Natural killer cell treated with Interleukin-12 subunit alpha and Interleukin-12 subunit beta and Interleukin-15 and Interleukin-18, amount 100 ng/mL, for 72 hours (primary cell): ENCODE measurements at places on chromosomes 5 and 9. TPM values are rescaled to one million over a fixed set of nuclear protein-coding genes. Genes with fewer than 3 reads are reported as not detected.

SPATA31D4 gene
- total RNA-seq, result not detected

CXCL14 gene
- total RNA-seq, result not detected

GRCh38 chr5:71971862-71972261 is 135.4 kb upstream of the MAP1B start:
- no peak for DNase-seq
- H3K4me1 ChIP-seq, result no peaks in the 10 kb centered on the region

- no peaks in the 10 kb centered on the region for H3K27me3 ChIP-seq
- H3K4me1 ChIP-seq, result peaks cover 51% of the 10 kb centered on the region
- H3K27ac ChIP-seq, result no peak overlapping the region
- peaks cover 40% of the 10 kb centered on the region for H3K36me3 ChIP-seq
- H3K4me3 ChIP-seq, result no peak overlapping the region
Observed at GRCh38 chr5:112914584-112914983, 7.4 kb downstream of the REEP5 start.

FAM153A gene
- total RNA-seq, result 3.8 TPM

GRCh38 chr9:4507306-4508130 is 17.2 kb downstream of the SLC1A1 start:
- no peaks in the 10 kb centered on the region for H3K4me1 ChIP-seq
- H3K27me3 ChIP-seq, result peaks cover 20% of the 10 kb centered on the region
- DNase-seq, result no peak
- no peaks in the 10 kb centered on the region for H3K36me3 ChIP-seq

FLT4 gene
- 0.47 TPM for total RNA-seq

GRCh38 chr5:133509742-133510079 is 102.6 kb downstream of the FSTL4 start:
- H3K4me1 ChIP-seq, result no peaks in the 10 kb centered on the region
- no peaks in the 10 kb centered on the region for H3K36me3 ChIP-seq

- no peaks in the 10 kb centered on the region for H3K4me1 ChIP-seq
- no peak for DNase-seq
- H3K4me3 ChIP-seq, result no peak overlapping the region
- H3K27ac ChIP-seq, result no peak overlapping the region
- no peaks in the 10 kb centered on the region for H3K36me3 ChIP-seq
- H3K27me3 ChIP-seq, result peaks cover 22% of the 10 kb centered on the region
Observed at GRCh38 chr9:95587021-95587964, 70.5 kb upstream of the PTCH1 start.

GRCh38 chr9:14888875-14889274 is 21.4 kb downstream of the FREM1 start:
- no peak overlapping the region for H3K27ac ChIP-seq
- no peaks in the 10 kb centered on the region for H3K27me3 ChIP-seq
- H3K4me3 ChIP-seq, result no peak overlapping the region
- DNase-seq, result no peak

DNA sequence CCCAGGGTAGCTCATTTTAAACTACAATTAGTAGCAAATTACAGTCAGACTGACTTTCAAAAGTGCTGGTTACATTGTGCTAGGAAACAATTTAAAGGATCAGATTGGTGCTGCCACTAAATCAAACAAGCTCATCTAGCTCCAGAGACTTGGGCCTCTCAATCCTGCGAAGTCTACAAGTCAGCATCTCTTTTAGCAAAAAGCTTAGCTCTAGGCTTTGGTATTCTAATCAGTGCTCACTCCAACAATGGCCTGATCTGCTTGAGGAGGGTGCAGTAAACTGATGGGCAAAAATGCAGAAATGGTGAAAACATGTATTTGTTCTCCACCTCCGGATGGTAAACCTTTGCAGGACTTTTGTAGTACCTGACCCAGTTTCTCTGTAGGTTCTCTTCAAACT is 47.0 kb upstream of the SEMA6A start:
- no peaks in the 10 kb centered on the region for H3K4me1 ChIP-seq
- no peak overlapping the region for H3K4me3 ChIP-seq
- H3K27me3 ChIP-seq, result no peaks in the 10 kb centered on the region

DNA sequence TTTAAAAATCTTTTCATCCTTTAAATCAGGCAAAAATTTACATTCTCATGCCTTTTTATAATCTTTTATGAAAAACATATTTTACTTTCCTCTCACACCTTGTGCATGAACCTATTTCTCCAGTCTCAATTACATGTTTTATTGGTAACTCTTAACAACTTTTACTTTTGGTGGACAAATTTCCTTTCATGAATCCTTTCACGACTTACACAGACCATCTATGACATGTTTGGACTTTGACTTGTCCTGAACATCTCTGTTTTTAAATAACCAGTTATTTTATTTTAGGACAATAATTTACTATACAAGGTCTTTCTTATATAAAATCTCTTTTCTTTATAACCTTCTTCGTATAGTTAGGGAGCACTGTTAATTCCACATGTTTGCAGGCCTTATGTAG is 26.5 kb upstream of the MTMR12 start:
- no peak overlapping the region for H3K4me3 ChIP-seq
- DNase-seq, result no peak
- H3K27ac ChIP-seq, result no peak overlapping the region
- H3K4me1 ChIP-seq, result no peaks in the 10 kb centered on the region
- no peaks in the 10 kb centered on the region for H3K27me3 ChIP-seq

GRCh38 chr5:3217771-3218495 is 377.7 kb upstream of the IRX1 start:
- no peaks in the 10 kb centered on the region for H3K27me3 ChIP-seq
- H3K4me3 ChIP-seq, result no peak overlapping the region
- H3K36me3 ChIP-seq, result no peaks in the 10 kb centered on the region
- no peaks in the 10 kb centered on the region for H3K4me1 ChIP-seq
- H3K27ac ChIP-seq, result no peak overlapping the region

DNA sequence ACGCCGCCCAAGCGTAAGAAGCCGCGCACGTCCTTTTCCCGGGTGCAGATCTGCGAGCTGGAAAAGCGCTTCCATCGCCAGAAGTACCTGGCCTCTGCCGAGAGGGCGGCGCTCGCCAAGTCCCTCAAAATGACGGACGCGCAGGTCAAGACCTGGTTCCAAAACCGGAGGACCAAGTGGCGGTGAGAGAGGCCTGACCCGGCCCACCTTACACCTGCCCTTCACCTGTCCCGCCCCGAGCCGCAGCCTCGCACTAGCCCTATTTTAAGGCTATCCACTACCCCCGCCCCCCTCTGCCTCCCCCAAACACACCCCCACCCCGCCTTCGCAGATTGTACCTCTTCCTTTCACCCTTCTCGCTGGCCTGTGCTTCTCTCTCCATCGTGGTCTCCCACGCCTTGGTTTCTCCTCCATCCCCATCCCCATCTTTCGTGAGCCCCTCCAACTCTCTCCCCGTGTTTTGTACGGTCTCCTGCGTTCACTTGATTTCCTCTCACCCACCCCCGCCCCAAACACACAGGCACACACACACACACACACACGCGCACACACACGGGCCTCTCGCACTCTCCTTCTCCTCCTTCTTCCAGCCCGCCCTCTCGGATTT is 1.3 kb downstream of the TLX3 start:
- peak overlapping the region; percentile 36 for H3K4me3 ChIP-seq
- peaks cover 7% of the 10 kb centered on the region for H3K36me3 ChIP-seq
- DNase-seq, result no peak
- peaks cover 15% of the 10 kb centered on the region for H3K4me1 ChIP-seq
- peaks cover 40% of the 10 kb centered on the region for H3K27me3 ChIP-seq

GRCh38 chr5:75847561-75848021 is 130.4 kb upstream of the POC5 start:
- no peak for DNase-seq
- peaks cover 13% of the 10 kb centered on the region for H3K27me3 ChIP-seq
- H3K36me3 ChIP-seq, result no peaks in the 10 kb centered on the region
- H3K27ac ChIP-seq, result no peak overlapping the region
- H3K4me3 ChIP-seq, result no peak overlapping the region

TUT7 gene
- total RNA-seq, result 58.9 TPM

- no peak overlapping the region for H3K27ac ChIP-seq
- DNase-seq, result no peak
- H3K4me3 ChIP-seq, result no peak overlapping the region
Observed at GRCh38 chr9:75734802-75735201, 155.7 kb upstream of the PCSK5 start.

ORM2 gene
- not detected for total RNA-seq
